Posterior vena cava (tissue), 2 donors: ENCODE measurements at places on chromosomes 1 and 21. TPM values are rescaled to one million over a fixed set of nuclear protein-coding genes. Genes with fewer than 3 reads are reported as not detected.

RSPO1 gene
- 0.60 TPM for total RNA-seq

RAB7B gene
- 9.2 TPM for total RNA-seq

KRTAP11-1 gene
- not detected for total RNA-seq

BRWD1 gene
- total RNA-seq: 37.3 TPM
